CD4-positive, alpha-beta memory T cell (primary cell): ENCODE measurements at places on chromosomes 1 and 21.

DNA sequence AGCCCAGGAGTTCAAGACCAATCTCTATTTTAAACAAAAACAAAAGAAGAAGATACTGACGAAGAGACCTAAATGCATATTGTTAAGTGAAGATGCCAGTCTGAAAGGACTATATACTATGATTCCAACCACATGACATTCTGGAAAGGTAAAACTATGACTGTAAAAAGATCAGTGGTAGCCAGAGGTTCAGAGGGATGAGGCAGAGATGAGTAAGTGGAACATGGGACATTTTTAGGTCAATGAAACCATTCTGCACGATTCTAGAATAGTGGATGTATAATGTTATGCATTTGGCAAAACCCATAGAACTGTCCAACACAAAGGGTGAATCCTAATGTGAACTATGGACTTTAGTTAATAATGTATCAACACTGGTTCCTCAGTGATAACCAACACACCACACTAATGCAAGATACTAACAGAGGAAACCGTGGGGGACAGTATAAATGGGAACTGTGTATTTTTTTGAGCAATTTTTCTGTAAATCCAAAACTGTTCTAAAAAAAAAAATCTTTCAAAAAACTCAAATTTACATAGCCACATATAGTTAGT is 8.2 kb downstream of the RC3H1 start:
- no peak for DNase-seq

DNA sequence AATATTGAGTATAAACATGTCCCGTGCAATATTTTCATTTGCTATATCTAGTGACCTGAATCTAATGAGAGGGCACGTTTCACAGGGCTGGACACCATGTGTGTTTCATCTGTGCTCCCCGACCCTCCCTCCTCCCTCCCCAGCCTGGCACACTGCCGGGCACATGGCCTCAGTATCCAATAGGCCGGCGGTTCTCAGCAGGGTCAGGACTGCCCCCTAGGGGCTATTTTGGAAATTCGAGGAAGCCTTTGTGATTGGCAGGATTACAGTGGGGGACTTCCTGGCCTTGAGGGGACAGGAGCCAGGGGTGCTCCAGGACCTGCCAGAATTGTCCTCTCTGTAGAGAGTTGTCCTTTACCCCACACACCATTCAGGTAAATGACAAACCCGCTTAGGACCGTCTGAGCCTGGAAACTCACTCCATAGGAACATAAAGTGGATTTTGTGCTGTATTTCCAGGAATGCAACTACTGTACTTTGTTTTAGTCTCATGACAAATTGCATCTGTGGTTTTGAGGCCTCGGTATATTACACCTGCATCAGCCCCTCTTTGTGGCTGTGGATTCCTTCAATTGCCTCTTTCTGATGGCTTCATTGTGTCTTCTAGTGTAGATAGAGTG is 109.5 kb upstream of the SIM2 start:
- no peak for DNase-seq

GRCh38 chr1:7878027-7878426 is 25.2 kb upstream of the UTS2 start:
- DNase-seq: no peak

GRCh38 chr21:31457675-31458074 is 113.6 kb upstream of the TIAM1 start:
- DNase-seq: no peak

GRCh38 chr1:51627672-51628071 is 10.8 kb downstream of the OSBPL9 start:
- no peak for DNase-seq

DNA sequence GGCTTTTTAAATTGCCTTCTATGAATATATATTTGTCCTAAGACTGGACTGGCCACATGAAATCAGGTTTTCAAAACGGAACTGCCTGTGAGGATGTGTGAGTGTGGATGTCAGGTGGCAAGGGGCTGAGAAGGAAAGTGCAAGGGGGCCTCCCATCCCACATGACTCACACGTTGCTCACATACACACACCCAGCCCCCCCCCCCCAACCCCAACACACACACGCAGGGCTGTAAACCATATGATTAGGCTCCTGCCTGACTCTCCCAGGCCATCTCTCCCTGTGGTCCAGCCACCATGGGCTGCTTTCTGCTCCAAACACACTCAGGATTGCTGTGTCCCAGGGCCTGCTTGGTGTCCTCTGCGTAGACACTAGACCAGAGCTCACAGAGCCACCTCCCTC is 22.4 kb downstream of the DEGS1 start:
- DNase-seq: no peak

DNA sequence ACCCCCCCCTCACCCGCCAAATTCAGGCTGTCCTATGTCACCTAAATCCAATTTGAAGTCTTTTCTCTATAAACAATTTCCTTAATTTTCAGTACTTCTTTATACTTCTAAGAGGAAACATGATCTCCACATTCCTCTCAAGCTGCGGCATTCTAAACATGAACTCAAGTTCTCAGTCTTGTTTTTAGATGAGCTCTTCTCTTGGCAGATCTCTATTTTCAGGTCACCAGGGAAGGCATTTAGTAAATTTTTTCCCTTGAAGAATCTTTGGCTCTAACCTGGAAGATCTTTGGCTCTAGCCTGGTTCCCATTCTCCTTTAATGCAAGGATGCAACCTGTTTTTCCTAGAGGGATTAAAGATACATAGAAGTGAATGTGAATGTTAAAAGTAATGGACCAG is 193.4 kb downstream of the ATG4C start:
- DNase-seq: no peak

- no peak for DNase-seq
Measured at GRCh38 chr1:184881941-184882913, 92.1 kb downstream of the NIBAN1 start.

- no peak for DNase-seq
Measured at GRCh38 chr21:42512346-42513034, 1.2 kb upstream of the SLC37A1 start.

GRCh38 chr1:35085421-35085820 is 6.2 kb downstream of the ZMYM1 start:
- DNase-seq: no peak

- DNase-seq: no peak
Measured at GRCh38 chr1:239718571-239718970, 332.2 kb downstream of the CHRM3 start.

DNA sequence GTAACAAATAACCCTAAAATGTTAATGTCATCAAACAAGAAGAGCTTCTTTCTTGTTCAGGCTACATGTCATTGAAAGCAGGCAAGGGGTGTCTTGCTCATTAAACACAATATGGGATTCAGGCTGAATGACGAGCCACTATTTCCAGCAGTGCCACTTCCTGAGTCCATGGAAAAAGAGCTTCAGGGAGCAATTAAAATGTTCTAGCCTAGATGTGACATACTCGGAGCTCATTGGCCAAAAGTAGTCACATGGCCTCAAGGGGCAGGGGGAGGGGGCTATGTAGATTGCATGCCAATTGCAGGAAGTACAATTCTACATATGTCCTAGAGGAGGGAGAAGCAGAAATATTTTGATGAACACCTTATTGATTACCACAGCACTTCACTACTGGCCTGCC is 685.3 kb upstream of the ADGRL2 start:
- DNase-seq: no peak

DNA sequence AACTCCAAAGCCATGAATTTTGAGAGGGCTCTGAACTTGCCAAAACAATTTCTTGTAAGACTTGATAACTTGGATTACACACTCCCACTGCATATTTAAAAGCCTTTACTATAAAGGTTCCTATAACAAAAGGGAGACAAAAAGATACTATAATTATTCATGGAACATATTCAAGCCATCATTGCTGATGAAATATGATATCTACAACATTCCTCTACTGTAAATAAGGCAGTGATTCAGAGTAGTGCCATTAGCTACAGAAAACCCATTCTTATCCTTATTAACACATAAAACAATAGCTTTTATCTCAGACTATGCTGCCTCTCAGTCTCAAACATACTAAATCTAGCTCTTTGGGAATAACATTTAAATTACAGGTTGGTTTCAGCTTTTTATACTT is 675.5 kb upstream of the CXADR start:
- no peak for DNase-seq

- no peak for DNase-seq
Measured at GRCh38 chr1:22799971-22800370, 89.3 kb downstream of the EPHB2 start.

DNA sequence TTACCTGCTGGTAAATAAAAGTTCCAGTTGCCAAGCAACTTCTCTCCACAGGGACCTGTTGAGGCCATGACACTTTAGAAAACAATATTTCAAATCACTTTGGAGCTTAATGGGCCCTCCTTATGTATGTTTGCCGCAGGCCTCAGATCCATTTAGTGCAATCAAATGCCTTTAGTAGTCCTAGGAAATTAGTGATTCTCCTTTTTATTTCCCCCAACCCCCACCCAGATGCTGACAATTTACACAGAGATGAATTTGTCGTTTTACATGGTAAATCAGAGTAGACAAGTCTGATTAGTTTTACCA is 83.6 kb downstream of the CLIC4 start:
- no peak for DNase-seq

GRCh38 chr1:162899422-162900146 is 38.6 kb upstream of the CCDC190 start:
- DNase-seq: no peak

DNA sequence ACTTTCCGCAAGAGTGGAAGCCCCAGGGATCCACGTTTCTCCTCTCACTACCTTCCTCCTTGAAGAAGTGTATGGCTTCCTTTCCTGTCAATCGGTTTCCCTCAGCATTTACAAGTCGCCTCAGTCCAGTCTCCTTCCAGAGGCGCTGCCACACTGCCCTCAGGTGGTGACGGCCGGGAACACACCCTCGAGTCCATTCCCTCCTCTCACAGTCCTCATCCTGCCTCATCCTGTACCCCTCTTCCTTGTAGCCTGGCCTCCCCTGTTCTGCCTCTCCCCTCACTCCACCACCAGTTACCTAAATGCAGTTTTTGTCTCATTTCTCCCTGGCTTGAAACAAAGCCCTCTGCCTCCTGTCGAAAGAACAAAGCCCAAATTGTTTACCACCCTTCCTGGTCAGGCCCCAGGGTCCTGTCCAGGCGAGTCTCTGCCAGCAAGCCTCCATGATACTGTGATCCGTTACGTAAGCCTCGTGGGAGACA is 23.2 kb upstream of the LSM10 start:
- DNase-seq: peak; percentile 83

GRCh38 chr1:112536561-112536960 is 27.8 kb downstream of the WNT2B start:
- no peak for DNase-seq

GRCh38 chr1:44040418-44040817 is 9.2 kb upstream of the SLC6A9 start:
- no peak for DNase-seq

DNA sequence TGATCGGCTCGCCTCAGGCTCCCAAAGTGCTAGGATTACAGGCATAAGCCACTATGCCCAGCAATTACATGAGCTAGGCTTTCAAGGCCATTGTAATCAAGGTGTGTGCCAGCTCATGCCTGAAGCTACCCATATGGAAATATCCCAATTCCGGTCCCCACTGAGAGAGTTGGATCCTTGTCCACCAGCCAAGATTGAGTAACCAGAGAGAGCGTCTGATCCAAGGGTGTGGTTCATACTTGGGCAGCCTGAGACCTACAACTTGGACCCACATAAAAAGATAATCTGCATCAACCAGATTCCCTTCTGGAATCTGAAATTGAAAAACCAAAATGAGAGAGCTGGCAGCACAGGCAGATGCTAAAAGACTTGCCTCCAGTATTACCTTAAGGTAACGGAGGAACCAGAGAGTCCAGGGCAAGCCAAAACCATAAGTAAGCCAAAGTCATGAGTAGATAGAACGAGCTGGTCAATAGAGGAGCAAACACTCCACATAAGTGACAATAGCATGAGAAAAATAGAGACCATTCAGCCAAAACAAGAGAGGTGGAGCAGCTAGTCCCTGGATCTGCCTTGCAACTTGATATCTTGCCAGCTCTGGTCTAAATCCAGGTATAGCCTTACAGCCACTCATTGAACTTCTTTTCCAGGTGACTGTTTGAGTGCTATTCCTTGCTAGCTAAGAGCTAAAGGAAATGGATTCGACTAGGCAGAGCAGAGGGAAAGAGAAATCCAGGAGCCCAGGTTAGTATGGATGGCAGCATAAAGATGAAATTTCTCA is 63.8 kb upstream of the ATP1A1 start:
- DNase-seq: no peak

- no peak for DNase-seq
Measured at GRCh38 chr1:198445872-198446271, 94.6 kb downstream of the ATP6V1G3 start.

- no peak for DNase-seq
Measured at GRCh38 chr1:152866321-152866720, 6.5 kb downstream of the LCE7A start.

GRCh38 chr1:27145934-27146354 is 9.0 kb downstream of the SLC9A1 start:
- DNase-seq: no peak

GRCh38 chr1:114986286-114986685 is 43.3 kb upstream of the TSHB start:
- DNase-seq: no peak

GRCh38 chr1:6454856-6455751 is 10.9 kb downstream of the TNFRSF25 start:
- DNase-seq: peak; percentile 60

- DNase-seq: peak; percentile 16
Measured at GRCh38 chr1:66503841-66504470, 30.0 kb upstream of the SGIP1 start.

DNA sequence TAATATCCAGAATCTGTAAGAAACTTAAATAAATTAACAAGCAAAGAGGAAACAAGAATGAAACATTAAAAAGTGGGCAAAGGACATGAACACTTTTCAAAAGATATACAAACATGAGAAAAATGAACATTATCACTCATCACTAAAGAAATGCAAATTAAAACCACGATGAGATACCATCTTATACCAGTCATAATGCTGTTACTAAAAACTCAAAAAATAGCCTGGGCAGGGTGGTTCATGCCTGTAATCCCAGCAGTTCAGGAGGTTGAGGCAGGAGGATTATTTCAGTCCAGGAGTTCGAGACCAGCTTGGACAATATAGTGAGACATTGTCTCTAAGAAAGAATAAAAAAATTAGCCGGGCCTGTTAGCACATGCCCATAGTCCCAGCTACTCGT is 6.1 kb downstream of the ZNF124 start:
- DNase-seq: no peak

DNA sequence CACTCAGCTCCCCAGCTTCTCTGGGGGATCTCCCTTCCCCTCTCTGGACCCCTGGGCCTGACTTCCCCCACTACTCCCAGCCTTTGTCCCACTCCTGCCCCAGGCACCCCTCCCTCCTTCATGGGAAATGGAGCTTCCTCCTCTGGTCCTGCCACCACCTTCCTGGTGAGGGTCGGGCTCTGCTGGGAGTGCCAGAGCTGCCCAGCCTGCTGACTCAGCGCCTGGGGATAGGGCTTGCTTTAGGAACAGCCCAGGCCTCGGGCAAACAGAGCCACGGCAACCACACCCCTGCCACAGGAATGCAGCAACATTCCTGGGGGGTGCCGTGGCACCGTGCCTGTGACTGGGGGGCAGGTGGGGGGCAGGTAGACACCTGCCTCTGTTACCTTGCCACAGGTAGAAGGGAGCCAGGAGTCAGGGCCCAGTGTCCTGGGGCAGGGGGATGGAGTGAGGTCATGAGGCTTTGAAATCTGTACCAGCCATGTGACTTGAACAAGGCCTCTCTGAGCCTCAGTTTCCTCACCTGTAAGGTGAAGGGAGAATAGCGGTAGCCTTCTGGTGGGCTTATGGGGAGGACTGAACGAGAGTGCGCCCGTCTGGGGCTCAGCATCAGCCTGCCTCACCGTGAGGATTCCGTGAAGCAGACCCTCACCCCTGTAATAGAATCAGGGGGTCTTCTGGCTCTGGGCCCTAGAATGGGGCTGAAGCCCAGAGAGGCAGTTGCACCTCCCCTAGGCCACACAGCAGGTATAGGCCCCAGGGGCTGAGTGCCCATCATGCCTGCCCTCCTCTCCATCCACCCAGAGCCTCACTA is 17.8 kb upstream of the EPHA2 start:
- DNase-seq: no peak

- no peak for DNase-seq
Measured at GRCh38 chr1:111463029-111463683, 10.6 kb upstream of the C1orf162 start.
